HFFc6 (cell line): ENCODE measurements at places on chromosomes 7 and 10. TPM values are rescaled to one million over a fixed set of nuclear protein-coding genes. Genes with fewer than 3 reads are reported as not detected.

Gene EVX1
- not detected in 3 replicates for total RNA-seq

Gene AKR1C1
- total RNA-seq, result 1.6 to 4.8 TPM (median 4.6 TPM) in 3 replicates

Gene ADIRF
- total RNA-seq, result 112 and 152 TPM in 2 replicates

Gene VWC2
- not detected in 3 replicates for total RNA-seq

Gene SPDYE2
- total RNA-seq, result not detected in 3 replicates

Gene CPA5
- not detected in 2 replicates for total RNA-seq

Gene CCDC136
- 9.1 and 13.1 TPM in 2 replicates for total RNA-seq

Gene ATOH7
- total RNA-seq, result 0.11 TPM in 1 of 3 replicates, not detected in the others

Gene CPA2
- not detected in 3 replicates for total RNA-seq

Gene DNAJC30
- total RNA-seq, result 18.5 to 19.9 TPM (median 18.7 TPM) in 3 replicates

Gene CEP41
- total RNA-seq, result 14.5 to 17.1 TPM (median 15.9 TPM) in 3 replicates

Gene CTTNBP2
- total RNA-seq, result not detected in 2 replicates

GRCh38 chr10:129703287-129704137 is 236.5 kb downstream of the MGMT start:
- H3K27ac ChIP-seq, result no peak overlapping the region
- no peaks in the 10 kb centered on the region; the same call in 1 of the 2 replicates for H3K27me3 ChIP-seq
- H3K4me3 ChIP-seq, result no peak overlapping the region
- H3K4me1 ChIP-seq, result no peaks in the 10 kb centered on the region
- DNase-seq, result no peak

DNA sequence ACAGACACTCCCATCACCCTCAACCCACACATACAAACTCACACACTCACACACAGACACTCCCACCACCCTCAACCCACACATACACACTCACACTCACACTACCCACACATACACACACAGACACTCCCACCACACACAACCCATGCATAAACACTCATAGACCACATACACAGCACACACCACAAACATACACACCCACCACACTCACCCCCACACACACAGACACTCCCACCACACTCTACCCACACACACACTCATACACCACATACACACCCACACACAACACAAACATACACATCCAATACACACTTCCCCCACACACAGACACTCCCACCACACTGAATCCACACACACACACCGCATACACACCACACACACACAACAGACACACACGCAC is 521.2 kb downstream of the TCERG1L start:
- no peaks in the 10 kb centered on the region for H3K36me3 ChIP-seq
- peaks cover 3% of the 10 kb centered on the region; the same call in 1 of the 2 replicates for H3K27me3 ChIP-seq
- no peak for DNase-seq
- H3K4me1 ChIP-seq, result no peaks in the 10 kb centered on the region
- H3K27ac ChIP-seq, result no peak overlapping the region
- H3K4me3 ChIP-seq, result no peak overlapping the region

DNA sequence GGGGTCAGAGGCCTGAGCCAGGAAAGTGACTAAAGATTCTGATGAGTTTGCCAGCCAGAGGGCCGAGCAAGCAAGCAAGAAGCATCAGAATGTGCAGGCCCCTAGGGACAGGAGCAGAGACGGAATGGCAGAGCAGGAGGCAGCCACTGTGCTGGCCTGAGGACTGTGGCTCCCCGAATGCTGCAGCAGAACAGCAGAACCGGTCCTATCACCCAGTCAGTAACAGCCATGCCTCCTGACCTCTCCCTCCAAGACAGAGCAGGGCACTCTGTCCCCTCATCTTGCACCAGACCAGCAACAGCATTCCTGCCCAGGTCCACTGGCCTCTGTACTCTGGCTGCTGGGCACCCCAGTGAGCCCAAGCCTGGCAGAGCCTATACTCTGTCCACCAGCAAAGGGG is 85.9 kb downstream of the ARHGAP22 start:
- H3K36me3 ChIP-seq, result peaks cover 69% of the 10 kb centered on the region
- peak overlapping the region; percentile 63 for H3K27ac ChIP-seq
- peaks cover 74% of the 10 kb centered on the region for H3K4me1 ChIP-seq
- H3K4me3 ChIP-seq, result no peak overlapping the region; the same call in 1 of the 2 replicates

- peaks cover 1% of the 10 kb centered on the region; the same call in 1 of the 2 replicates for H3K27me3 ChIP-seq
- H3K4me3 ChIP-seq, result no peak overlapping the region; the same call in 1 of the 2 replicates
Measured at GRCh38 chr10:35409094-35409582, 72.8 kb downstream of the CCNY start.

DNA sequence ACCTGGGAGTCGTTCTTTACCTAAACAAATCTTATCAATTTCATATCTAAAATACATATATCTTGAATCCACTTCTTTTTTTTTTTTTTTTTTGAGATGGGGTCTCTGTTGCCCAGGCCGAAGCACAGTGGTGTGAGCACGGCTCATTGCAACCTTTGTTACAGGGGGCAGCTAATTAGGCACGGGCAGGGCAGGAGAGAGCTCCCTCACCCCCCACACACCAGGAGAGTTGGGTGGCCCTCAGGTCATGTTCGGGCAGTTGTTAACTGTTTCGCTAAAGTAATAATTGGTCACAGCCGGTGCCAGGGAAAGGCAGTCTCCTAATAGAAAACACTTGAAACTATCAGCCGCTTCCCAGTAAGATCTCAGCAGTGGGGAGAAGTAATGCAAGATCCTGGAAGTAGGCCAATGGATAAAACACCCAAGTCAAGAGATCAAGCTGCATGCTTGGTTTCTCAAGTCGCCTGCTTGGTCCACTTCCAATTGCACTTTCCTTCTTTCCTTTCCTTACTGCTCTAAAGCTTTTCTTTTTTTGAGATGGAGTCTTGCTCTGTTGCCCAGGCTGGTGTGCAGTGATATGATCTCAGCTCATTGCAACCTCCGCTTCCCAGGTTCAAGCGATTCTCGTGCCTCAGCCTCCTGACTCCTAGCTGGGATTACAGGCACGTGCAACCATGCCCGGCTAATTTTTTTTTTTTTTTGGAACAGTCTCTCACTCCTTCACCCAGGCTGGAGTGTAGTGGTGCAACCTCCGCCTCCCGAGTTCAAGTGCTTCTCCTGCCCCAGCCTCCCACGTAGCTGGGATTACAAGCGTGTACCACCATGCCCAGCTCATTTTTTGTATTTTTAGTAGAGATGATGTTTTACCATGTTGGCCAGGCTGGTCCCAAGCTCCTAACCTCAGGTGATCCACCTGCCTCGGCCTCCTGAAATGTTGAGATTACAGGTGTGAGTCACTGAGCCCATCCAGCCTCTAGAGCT is 21.3 kb upstream of the EFCAB10 start:
- peaks cover 5% of the 10 kb centered on the region; the same call in 1 of the 2 replicates for H3K4me1 ChIP-seq
- peaks cover 17% of the 10 kb centered on the region for H3K27me3 ChIP-seq
- DNase-seq, result no peak
- H3K36me3 ChIP-seq, result no peaks in the 10 kb centered on the region
- H3K4me3 ChIP-seq, result no peak overlapping the region

- no peaks in the 10 kb centered on the region for H3K27me3 ChIP-seq
- peaks cover 69% of the 10 kb centered on the region for H3K4me1 ChIP-seq
- H3K36me3 ChIP-seq, result peaks cover 12% of the 10 kb centered on the region
- no peak for DNase-seq
Measured at GRCh38 chr10:61761825-61762217, 99.1 kb downstream of the CABCOCO1 start.

GRCh38 chr10:122176232-122177213 is 94.6 kb upstream of the BTBD16 start:
- H3K4me1 ChIP-seq, result peaks cover 18% of the 10 kb centered on the region
- no peak overlapping the region; the same call in 1 of the 2 replicates for H3K27ac ChIP-seq
- peaks cover 2% of the 10 kb centered on the region for H3K27me3 ChIP-seq
- DNase-seq, result no peak

GRCh38 chr10:102701272-102701671 is 12.9 kb downstream of the ARL3 start:
- no peak for DNase-seq
- no peak overlapping the region for H3K27ac ChIP-seq
- peaks cover 25% of the 10 kb centered on the region for H3K36me3 ChIP-seq
- no peaks in the 10 kb centered on the region for H3K27me3 ChIP-seq

- no peaks in the 10 kb centered on the region for H3K36me3 ChIP-seq
- H3K27ac ChIP-seq, result no peak overlapping the region
- H3K4me1 ChIP-seq, result peaks cover 6% of the 10 kb centered on the region; the same call in 1 of the 2 replicates
- H3K4me3 ChIP-seq, result no peak overlapping the region
Measured at GRCh38 chr10:87603196-87603595, 56.5 kb upstream of the PAPSS2 start.

DNA sequence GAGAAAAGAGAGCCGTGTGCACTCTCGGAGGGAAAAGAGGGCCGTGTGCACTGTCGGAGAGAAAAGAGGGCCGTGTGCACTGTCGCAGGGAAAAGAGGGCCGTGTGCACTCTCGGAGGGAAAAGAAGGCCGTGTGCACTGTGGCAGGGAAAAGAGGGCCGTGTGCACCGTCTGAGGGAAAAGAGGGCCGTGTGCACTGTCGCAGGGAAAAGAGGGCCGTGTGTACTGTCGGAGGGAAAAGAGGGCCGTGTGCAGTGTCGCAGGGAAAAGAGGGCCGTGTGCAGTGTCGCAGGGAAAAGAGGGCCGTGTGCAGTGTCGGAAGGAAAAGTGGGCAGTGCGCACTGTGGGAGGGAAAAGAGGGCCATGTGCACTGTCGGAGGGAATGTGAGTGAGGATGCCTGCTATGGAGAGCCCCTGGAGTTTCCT is 188.7 kb downstream of the DNAJB6 start:
- no peak overlapping the region for H3K27ac ChIP-seq
- no peak for DNase-seq
- H3K4me1 ChIP-seq, result no peaks in the 10 kb centered on the region
- H3K27me3 ChIP-seq, result peaks cover 29% of the 10 kb centered on the region

GRCh38 chr7:148382596-148382995 is 208.0 kb upstream of the C7orf33 start:
- no peak for DNase-seq
- H3K36me3 ChIP-seq, result no peaks in the 10 kb centered on the region; the same call in 1 of the 2 replicates

GRCh38 chr10:35424680-35425285 is 88.5 kb downstream of the CCNY start:
- H3K36me3 ChIP-seq, result no peaks in the 10 kb centered on the region
- peaks cover 66% of the 10 kb centered on the region for H3K4me1 ChIP-seq
- H3K27me3 ChIP-seq, result no peaks in the 10 kb centered on the region; the same call in 1 of the 2 replicates
- H3K4me3 ChIP-seq, result peak overlapping the region; percentile 41

- no peak for DNase-seq
- no peak overlapping the region for H3K4me3 ChIP-seq
- no peaks in the 10 kb centered on the region for H3K4me1 ChIP-seq
- H3K36me3 ChIP-seq, result no peaks in the 10 kb centered on the region
- H3K27me3 ChIP-seq, result peaks cover 32% of the 10 kb centered on the region
Measured at GRCh38 chr10:97063983-97064837, 121.5 kb downstream of the SLIT1 start.

- peak; percentile 13 for DNase-seq
- H3K36me3 ChIP-seq, result no peaks in the 10 kb centered on the region
- peak overlapping the region; percentile 24; the same call in 1 of the 2 replicates for H3K4me3 ChIP-seq
- H3K27ac ChIP-seq, result no peak overlapping the region
- H3K27me3 ChIP-seq, result peaks cover 20% of the 10 kb centered on the region
- H3K4me1 ChIP-seq, result no peaks in the 10 kb centered on the region
Measured at GRCh38 chr10:6445671-6446316, 134.3 kb downstream of the PRKCQ start.

DNA sequence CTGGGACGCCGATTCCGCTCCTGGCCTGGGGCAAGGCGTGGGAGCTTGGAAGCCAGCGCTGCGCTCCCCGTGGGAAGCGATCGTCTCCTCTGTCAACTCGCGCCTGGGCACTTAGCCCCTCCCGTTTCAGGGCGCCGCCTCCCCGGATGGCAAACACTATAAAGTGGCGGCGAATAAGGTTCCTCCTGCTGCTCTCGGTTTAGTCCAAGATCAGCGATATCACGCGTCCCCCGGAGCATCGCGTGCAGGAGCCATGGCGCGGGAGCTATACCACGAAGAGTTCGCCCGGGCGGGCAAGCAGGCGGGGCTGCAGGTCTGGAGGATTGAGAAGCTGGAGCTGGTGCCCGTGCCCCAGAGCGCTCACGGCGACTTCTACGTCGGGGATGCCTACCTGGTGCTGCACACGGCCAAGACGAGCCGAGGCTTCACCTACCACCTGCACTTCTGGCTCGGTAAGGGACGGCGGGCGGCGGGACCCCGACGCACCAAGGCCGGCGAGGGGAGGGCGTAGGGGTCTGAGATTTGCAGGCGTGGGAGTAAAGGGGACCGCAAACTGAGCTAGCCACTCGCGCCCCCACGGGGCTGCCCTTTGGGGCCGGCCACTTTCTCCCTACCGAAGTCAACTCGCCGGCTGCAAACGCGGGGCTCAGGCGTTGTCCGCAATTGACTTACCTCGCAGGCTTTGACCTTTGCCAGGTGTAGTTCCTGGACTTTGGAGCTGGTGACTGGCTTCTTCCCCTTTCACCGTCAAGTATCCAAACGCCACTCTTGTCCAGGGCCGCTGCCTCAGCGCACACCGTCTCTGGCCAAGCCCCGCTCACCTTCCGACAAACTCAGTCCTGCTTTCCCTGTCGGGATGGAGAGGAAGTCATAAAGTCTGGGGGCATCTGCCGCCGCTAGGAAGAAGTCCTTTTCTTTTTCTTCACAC is at the start of gene SCIN:
TSS of gene SCIN (plus strand) at position 187 of the 928 bp plus-strand sequence. CDS start at position 254, 67 bp downstream.
- H3K4me3 ChIP-seq, result peak within 1 kb of the TSS; percentile 87
- no peaks in the 10 kb centered on the region; the same call in 1 of the 2 replicates for H3K27me3 ChIP-seq
- H3K27ac ChIP-seq, result peak within 1 kb of the TSS; percentile 72; the same call in 1 of the 2 replicates
- no peaks in the 10 kb centered on the region for H3K36me3 ChIP-seq
- H3K4me1 ChIP-seq, result peaks cover 49% of the 10 kb centered on the region

DNA sequence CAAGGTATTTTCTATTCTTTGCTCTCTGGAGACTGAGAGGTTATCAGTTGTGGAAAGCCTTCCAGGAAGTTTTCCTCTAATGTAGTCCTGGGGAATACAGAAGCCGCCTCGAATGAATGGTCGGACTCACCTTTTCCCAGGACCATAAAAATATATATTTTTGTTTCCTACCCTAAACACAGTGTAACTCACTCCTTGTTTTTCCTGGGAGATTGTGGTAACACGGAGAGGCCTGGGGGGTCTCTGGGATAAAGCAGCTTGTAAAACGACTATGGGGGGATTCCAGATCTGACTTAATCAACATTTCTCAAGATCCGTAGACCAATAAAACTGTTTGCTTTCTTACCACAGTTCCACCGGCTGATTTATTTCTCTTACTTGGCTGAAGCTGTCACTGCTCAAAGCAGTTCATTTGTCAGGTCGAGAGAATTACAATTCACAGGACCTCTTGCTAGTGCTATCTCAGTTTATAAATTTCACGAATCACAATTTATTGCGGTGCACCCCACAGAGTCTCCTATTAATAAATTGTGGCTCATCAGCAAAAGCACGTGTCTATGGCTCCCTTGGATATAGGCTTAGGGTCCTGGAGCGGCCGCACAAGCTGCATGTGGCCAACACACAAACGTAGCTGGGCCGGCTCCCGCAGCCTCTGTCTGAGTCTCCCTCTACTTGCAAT is 176.3 kb upstream of the BMPER start:
- H3K4me3 ChIP-seq, result no peak overlapping the region
- H3K36me3 ChIP-seq, result no peaks in the 10 kb centered on the region
- no peak overlapping the region for H3K27ac ChIP-seq
- peaks cover 7% of the 10 kb centered on the region; the same call in 1 of the 2 replicates for H3K27me3 ChIP-seq

- H3K27ac ChIP-seq, result peak overlapping the region; percentile 59
- peaks cover 44% of the 10 kb centered on the region for H3K36me3 ChIP-seq
- H3K27me3 ChIP-seq, result peaks cover 3% of the 10 kb centered on the region; the same call in 1 of the 2 replicates
- H3K4me3 ChIP-seq, result peak overlapping the region; percentile 50
- H3K4me1 ChIP-seq, result peaks cover 34% of the 10 kb centered on the region
- peak; percentile 62 for DNase-seq
Measured at GRCh38 chr10:58734116-58734515, 221.4 kb downstream of the BICC1 start.

- no peaks in the 10 kb centered on the region for H3K27me3 ChIP-seq
- no peak overlapping the region for H3K27ac ChIP-seq
- H3K4me3 ChIP-seq, result no peak overlapping the region
- no peaks in the 10 kb centered on the region for H3K36me3 ChIP-seq
- DNase-seq, result no peak
Measured at GRCh38 chr7:150626696-150627095, 5.5 kb downstream of the GIMAP6 start.

GRCh38 chr10:93245147-93245546 is 171.5 kb downstream of the CYP26A1 start:
- no peak overlapping the region for H3K27ac ChIP-seq
- no peaks in the 10 kb centered on the region for H3K4me1 ChIP-seq
- H3K27me3 ChIP-seq, result peaks cover 32% of the 10 kb centered on the region
- H3K4me3 ChIP-seq, result no peak overlapping the region
- no peaks in the 10 kb centered on the region for H3K36me3 ChIP-seq
- no peak for DNase-seq
